Calu3 (cell line): ENCODE measurements at places on chromosomes 13 and 19.

- DNase-seq: no peak
These were observed 5.0 kb downstream of the RNF113B start for GRCh38 chr13:98171900-98172589.

DNA sequence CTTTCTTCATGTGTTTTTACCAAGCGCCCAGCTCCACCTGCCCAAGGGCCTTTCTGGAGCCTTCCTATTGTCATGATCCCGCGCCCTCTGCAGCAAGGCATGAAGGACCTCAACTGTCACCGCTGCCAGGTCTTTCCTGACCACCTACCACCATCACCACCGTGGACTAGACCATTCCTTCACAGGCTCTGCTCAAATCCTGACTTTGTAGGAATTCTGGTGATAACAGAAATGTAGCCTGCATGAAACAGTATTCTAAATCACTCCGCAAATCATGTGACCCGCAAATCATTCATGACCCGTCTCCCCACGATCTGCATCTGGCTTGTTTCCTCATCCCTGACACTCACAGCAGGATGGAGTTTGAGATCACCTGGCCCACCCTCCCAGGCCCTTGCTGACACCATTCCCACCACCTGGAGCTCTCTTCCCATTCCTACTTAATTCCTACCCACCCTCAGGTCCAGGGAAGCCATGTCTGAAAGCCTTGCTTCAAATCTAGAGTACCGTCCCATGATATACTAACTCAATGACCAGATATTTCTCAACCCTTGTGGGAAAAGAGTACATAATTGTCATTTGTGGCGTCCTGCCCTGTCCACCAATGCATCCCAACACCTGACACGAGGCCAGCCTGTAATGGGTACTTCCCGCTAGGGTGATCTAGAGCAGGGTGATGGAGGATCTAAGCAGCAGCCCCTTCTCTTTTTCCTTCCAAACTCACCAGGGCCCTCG is 1.3 kb downstream of the UBE2S start:
- no peak for DNase-seq

GRCh38 chr19:32837531-32837930 is 32.0 kb downstream of the SLC7A9 start:
- DNase-seq: no peak

GRCh38 chr13:23731709-23732108 is 157.5 kb downstream of the MIPEP start:
- DNase-seq: no peak

DNA sequence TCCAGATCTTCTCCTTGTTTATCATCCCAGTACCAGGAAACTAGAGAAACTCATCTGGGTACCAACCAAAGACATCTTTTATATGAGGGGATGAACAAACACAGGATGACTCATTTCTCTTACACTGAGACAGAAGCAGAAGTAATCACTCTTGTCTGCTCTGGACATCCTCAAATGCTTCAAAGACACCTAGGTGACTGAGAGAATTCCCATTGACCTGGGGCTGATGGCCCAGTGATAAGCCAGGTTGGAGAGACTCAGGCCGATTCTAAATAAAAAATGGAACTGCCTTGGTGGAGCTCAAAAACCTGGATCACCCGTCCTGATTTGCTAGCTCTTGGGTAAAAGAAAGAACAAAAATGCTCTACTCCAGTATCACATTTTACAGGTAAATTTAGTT is 182.2 kb downstream of the ZNF486 start:
- DNase-seq: no peak

- DNase-seq: no peak
These were observed 6.6 kb upstream of the CD79A start for GRCh38 chr19:41870401-41870873.

DNA sequence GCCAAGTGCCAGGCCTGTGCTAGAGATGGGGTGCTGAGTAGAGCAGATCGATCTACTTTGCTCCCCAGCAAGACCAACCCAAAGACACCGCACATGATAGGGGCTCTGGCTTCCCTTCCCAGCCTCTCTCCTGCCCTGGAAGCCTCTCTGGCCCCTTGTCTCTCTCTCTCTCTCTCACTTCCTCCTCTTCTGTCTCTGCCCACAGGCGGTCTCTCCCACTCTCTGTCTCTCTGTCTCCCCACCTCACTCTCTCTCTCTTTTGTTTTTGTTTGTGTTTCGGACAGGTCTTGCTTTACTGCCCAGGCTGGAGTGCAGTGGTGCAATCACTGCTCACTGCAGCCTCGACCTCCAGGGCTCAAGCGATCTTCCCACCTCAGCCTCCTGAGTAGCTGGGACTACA is 1.3 kb downstream of the SELENOV start:
- no peak for DNase-seq

DNA sequence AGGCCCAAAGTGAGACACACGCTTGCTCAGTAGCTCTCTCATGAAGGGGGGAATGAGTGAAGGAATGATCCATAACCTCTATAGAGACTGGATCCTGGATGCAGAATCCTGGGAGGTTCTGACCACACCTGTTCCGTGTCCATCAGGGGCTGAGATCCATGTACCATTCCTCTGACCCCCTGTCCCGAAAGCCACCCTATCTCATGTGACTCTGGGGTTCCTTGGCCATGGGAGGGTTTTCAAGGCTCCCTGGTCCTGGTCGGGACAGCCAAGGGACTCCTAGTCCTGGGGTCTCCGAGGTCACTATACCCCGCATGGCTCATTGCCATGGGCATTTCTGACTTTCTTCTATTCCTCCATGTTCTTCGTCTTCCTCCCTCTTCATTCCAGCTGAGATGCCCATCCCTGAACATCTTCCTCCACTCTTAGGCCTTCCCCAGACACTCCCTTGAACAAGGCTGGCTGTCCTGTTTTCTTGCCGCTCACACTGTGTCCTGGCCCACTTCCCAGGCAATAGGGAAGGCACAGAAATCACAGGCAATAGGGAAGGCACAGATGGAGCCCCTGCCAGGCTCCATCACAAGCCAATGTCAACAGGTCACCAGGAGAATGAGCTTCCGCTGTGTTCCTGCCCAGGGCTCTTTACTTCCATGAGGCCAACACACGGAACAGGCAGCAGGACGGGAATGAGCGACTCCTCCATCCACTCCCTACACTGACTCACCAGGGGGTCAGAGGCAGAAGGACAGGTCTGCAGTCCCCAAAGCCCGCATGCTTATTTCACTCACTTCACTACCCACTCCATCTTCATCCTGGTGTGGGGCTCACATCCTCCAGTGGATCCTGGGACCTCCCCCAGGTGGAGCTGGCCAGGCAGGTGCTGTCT is 3.2 kb downstream of the CEACAM5 start:
- no peak for DNase-seq

DNA sequence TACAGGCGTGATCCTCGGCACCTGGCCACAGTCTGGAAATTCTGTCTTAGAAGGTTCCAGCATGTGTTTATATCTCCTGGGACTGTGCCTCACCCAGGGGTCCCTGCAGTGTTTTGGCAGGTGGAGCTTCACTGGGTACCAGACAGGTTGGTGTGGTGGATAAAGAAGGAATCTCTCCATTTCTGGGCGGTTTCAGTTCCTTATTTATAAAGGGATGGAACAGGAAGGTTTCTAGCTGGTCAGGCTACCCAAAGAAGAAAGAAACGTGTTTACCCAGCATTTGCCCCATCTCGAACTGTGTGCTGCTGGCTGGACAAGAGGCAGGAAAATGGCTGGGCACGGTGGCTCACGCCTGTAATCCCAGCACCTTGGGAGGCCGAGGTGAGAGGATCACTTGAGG is 9.8 kb downstream of the PNPLA6 start:
- no peak for DNase-seq

DNA sequence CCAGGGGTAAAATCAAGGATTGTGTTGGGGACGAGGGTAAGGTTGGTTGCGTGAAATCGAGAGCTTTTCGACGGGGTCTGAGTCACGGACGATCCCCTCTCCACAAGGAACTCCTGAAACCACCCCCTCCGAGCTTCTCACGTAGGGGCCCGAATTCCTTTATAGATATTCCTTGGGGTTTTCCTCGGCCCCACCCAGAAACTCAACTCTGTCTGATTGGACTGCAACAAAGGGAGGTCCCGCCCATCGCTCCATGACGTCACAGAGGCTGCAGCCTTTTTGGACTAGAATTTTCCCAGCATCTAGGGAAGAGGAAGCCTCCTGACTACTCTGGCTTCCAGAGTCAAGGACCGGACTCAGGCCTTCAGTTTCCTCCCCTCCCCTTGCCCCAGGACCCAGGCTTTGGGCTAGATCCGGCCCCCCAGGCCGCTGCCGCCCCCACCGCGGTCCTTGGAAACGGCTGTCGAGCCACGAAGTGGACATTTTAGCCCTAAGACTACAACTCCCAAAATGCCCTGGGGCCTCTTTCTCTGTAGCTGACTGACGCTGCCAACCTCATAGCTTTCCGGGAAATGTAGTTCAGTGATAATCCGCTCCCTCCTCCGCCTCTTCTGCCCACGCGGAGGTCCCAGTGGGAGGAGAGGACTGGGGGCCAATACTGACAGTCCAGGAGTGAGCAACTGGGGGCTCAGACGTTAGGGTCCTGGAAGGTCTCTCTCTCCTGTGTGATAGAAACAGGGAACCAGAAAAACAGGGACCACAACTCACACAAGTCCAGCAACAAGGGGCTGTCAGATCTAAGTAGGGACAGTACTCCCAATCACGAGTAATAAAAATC is at the start of gene IZUMO1:
TSS of gene IZUMO1 (minus strand) at position 172 of the 838 bp plus-strand sequence. CDS start 1,050 bp downstream, outside the sequence.
- DNase-seq: no peak

DNA sequence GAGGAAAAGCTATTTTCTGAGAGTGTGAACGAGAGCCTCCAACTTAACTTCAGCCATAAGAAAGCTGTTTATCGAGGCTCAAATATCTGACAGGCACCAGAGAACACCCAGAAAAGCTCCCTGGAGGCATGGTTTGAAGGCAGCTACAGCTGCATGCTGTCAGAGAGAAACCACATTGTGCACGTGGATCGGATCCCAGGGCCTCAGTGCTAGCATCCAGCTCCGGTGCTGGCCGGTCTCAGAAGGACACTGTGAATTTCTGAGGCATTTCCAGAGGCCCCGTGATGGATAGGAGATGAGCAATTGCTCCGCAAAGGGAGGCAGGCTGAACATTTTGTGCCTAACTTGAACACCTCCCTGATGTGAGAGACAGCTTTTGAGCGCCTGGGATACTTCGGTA is 315.7 kb downstream of the FGF9 start:
- no peak for DNase-seq

DNA sequence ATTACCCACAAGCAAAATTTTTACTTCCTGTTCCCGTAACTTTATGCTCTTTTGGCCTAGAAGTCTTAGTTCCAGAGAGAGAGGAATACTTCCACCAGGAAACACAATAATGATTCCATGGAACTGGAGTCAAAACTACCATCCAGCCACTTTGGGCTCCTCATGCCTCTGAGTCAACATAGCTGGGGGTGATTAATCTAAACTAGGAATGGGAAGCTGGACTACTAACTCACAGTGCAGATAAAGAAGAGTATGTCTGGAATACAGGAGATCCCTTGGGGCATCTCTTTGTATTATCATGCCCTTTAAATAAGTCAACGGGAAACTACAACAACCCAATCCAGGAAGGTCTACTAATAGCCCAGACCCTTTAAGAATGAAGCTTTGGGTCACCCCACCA is 8.9 kb upstream of the ELF1 start:
- DNase-seq: no peak

GRCh38 chr13:72782717-72783116 is 784 bp downstream of the PIBF1 start:
- DNase-seq: no peak

DNA sequence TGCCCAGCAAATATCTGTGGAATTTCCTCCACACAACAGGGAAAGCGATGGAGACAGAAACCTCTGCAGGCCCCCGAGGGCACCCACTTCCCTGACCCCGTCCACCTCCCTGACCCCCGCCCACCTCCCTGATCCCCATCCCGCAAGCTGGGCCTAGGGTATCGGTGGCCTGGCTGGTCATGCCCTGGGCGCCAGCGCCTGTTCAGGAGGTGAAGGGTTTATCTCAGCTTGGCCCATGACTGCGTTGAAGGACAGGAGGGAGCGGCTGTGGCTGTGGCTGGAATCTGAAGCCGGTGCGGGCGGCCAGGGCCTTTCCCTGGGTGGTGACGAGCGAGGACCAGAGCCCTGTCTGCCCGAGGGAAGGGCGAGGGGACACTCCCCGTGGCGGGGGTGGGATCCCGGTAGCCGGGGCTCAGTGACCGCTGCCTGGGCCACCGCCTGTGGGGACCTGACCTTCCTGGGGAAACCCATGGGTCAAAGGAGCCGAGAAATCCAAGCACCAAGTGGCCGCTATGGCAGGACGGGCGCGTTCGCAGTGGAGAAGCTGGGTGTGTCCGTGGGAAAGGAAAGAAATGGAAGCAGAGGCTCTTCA is 20.7 kb downstream of the GAS6 start:
- DNase-seq: no peak

DNA sequence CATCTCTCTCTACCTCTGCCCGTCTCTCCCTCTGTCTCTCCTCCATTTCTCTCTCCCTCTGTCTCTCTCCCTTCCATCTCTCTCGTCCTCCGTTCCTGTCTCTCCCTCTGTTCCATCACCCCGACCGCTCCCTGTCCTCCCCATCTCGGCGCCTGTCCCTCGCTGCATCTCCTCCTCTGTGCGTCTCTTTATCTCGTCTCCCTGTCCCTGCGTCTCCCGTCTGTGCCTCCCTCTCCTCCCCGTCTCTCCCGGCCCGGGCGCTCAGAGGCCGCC is 4.6 kb downstream of the GRIN2D start:
- no peak for DNase-seq

GRCh38 chr13:50882816-50883435 is 26.7 kb upstream of the RNASEH2B start:
- DNase-seq: no peak
